Cortex of kidney (tissue), 1 donor: ENCODE measurements at places on chromosomes 1 and 21.

GRCh38 chr1:231266811-231267322 lies 25.9 kb downstream of the GNPAT start:
- DNase-seq: no peak

DNA sequence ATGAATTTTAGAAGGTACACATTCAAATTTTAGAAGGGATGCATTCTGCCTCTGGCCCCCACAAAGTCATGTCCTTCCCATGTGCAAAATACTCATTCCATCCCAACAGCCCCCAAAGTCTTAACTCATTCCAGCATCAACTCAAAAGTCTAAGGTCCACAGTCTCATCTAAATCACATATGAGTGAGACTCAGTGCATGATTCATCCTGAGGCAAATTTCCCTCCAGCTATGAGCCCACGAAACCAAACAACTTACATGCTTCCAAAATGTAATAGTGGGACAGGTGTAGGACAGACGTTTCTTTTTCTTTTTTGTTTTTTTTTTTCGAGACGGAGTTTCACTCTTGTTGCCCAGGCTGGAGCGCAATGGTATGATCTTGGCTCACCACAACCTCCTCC lies 12.5 kb upstream of the WNT2B start:
- no peak for DNase-seq

- DNase-seq: no peak
These were observed 125.4 kb downstream of the TBX15 start for GRCh38 chr1:118862755-118863154.

DNA sequence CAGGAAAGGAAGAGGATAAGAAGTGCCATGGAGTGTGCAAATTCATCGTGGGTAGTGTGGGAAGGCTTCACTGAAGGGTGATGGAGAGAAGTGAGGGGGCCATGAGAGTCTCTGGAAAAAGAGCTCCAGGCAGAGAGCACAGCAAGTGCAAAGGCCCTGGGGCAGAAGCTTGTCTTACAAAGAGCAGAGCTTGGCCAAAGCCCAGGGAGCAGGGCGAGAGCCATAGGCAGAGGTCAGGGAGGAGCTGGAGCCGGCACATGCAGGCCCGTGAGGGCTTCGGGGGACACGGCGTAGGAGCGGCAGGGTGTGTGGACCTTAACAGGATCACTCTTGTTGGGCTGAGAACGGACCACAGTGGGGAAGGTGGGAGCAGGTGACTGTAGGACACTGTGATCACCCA lies 83.7 kb upstream of the EDN2 start:
- no peak for DNase-seq

GRCh38 chr1:238252033-238252802 lies 361.5 kb upstream of the ZP4 start:
- DNase-seq: no peak

DNA sequence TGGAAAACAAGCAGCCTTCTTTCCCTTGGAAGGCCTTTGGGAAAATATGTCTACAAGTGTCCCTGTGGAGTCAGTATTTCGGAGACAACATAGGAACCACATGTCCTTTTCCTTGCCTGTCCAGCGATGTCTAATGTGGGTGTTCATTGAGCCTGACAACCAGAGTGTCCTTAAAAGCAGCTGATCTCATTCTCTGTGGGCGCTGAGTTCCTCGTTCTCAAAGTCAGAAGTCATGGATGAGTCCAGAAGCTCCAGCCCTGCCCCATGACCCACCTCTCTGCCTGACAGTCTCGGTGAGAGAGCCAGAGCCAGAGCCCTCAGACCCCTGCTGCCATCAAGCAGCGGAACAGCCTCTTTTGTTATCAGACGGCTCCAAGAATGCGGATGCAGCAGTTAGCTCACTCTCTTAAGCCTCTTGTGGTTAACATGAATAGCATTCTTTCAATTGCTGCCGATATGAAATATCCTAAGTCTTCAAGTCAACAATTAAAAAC lies 329.2 kb downstream of the TGFB2 start:
- DNase-seq: no peak

GRCh38 chr1:95742591-95743089 lies 508.6 kb downstream of the RWDD3 start:
- no peak for DNase-seq

DNA sequence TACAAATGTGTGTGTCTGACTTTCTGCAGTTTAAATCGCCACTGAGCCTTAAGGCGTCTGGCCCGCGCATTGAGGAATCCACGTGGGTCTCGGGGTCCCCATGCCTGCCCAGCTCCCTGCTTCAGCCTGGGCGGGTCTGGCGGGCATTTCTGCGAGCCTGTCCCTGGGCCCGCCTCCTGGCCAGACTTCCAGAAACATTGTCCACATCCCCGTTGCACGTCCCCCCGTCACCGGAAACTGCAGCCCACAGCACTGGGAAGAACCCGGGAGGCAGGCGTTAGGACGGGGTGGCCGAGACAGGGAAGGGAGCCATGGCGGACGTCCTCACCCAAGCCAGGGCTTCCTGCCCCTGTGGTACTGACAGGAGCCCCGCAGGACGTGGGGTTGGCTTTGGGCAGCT lies 113.1 kb upstream of the COL6A1 start:
- no peak for DNase-seq

GRCh38 chr1:69421286-69421685 lies 146.4 kb upstream of the LRRC7 start:
- DNase-seq: no peak

- no peak for DNase-seq
These were observed 3.8 kb downstream of the WNT4 start for GRCh38 chr1:22139066-22139594.

DNA sequence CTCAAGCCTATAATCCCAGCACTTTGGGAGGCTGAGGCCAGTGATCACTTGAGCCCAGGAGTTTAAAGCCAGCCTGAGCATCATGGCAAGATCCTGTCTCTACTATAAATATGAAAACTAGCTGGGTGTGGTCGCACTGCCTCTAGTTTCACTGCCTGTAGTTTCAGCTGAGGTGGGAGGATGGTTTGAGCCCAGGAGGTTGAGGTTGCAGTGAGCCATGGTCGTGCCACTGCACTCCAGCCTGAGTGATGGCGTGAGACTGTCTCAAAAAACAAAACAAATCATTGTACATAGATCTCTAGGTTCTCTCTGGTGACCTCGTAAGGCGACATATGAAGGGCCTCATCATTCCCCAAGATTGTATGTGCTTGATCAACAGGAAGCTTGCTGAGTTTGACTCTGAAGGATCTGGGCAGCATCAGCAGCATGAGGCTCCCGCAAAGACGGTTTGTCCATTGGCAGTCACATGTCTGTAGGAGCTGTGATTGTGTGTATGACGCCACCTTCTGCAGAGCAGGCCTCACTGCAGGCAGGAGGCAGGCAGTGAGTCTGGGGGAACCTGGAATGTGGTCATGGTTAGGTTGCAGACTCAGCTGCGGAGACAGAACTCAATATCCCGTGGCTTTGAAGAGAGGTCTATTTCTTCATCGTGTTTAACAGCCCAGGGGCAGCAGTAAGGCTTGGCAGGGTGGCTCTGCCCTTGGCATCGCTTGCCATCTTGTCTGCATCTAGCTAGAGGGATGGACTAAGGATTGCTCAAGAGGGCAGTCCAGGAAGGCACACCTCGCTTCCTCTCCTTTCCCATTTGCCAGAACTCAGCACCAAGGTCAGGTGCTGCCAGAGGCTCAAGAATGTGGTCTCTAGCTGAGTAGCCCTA lies 14.0 kb downstream of the ATP5PO start:
- DNase-seq: no peak

- no peak for DNase-seq
These were observed 8.6 kb downstream of the C1orf35 start for GRCh38 chr1:228094432-228095016.

GRCh38 chr1:227357171-227357926 lies 39.1 kb upstream of the CDC42BPA start:
- no peak for DNase-seq

- DNase-seq: no peak
These were observed 141.9 kb downstream of the SDCCAG8 start for GRCh38 chr1:243397613-243398321.

- DNase-seq: no peak
These were observed 1016.3 kb upstream of the NCAM2 start for GRCh38 chr21:19981938-19982337.

DNA sequence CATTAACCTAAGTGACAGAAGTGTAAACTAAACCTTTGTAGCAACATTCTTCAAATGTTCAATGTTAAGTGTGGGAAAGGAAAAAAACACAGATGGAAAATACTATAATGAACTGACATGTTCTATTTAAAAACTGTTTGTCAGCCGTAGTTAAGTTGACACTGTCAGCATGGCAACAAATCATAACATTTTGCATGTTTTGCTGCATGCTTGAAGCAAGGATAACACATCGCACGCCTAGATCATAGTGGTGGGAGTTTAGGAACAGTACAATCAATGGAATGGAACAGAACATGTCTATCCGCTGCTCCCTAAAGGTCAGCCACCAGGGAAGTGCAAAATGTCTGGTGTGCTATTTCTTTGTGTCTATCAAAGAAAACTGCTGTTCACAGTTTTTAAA lies 62.5 kb upstream of the ESRRG start:
- DNase-seq: no peak

- DNase-seq: no peak
These were observed 208.5 kb upstream of the DAB1 start for GRCh38 chr1:57632401-57632800.

DNA sequence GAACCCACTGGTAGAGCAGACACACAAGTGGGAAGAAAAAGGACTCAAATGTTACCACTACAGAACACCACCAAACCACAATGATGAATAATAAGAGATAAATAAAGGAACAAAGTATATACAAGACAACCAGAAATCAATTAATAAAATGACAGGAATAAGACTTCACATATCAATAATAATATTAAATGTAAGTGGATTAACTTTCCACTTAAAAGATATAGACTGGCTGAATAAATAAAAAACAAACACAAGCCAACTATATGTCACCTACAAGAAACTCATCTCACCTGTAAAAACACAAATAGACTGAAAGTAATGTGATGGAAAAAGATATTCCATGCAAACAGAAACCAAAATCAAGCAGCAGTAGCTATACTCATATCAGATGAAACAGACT lies 6.9 kb upstream of the CLIC6 start:
- no peak for DNase-seq
